Left renal pelvis (tissue), 4 donors: ENCODE measurements at places on chromosomes 6 and 20. TPM values are rescaled to one million over a fixed set of nuclear protein-coding genes. Genes with fewer than 3 reads are reported as not detected.

DNA sequence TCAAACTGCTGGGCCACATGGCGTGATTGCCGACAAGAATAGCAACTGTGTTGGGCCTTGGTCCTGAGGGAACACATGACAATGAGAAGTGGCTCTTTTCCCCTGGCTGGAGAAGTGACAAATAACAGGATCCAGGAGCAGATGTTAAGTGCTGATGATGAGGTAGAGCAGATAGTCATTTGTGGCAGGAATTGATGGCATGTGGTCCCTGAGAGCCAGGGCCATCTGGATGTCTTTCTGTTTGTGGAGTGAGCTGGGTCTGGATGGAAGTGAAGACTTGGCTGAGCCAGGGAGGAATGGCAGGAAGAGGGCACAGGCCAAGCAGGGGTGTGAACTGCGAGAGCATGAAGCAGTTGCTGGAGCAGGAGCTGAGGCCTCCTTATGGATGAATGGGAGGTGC lies 67.8 kb downstream of the SCAND1 start:
- DNase-seq, result no peak

The LST1 gene
- 5.1 TPM for polyA plus RNA-seq

- no peak for DNase-seq
These were observed 193.3 kb downstream of the SASH1 start for GRCh38 chr6:148535976-148536375.

DNA sequence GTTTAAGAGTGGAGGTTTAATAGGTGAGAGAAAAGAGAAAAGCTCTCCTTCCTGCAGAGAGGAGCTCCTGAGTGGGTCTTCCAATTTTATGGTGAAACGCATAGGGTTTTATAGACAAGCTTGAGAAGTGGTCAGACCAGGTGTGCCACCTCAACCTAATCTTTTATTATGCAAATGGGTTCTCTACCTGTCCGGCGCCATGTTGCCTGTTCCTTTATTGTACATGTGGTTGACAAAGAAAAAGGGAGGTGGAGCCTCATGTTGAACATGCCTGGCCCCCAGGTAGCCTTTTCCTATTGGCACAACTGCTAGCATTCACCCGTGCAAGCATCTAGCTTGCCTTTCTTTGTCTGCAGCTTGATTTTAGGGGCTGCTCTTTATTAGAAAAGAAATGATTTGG lies 115.9 kb upstream of the F13A1 start:
- DNase-seq, result no peak

- no peak for DNase-seq
These were observed 472.3 kb upstream of the CITED2 start for GRCh38 chr6:139846538-139847456.

DNA sequence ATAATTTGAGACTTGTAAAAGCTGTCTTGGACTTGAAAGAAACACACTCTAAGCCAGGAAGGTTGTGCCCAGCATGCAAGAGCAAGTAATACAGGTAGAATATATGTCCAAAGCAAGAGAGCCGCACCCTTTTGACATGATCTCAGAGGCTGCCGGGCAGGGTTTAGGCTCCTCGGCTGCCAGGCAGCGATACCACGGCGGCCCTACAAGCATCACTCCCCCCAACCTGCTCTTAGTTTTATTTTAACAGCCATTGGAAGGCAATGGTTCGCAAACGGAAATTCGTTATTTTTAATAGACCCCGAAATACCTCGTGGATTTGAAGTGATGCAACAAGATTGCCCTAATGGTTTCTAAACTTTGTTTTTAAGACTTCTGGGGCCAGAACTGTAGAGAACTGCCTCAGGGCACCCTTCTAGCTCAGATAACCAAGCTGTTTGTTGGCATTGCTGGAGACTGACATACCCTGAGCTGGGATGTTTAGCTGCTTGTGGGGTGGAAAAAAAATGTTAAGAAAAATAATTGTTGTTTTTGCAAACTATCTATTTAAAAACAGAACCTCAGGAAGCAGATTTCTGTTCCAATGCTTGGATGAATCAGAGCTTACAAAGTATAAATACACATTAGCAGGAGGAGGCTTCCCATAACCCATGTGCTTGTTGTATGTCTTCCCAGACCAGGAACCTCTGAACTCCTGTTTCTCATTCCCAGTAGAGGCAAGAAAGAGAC lies 39.0 kb downstream of the JAG1 start:
- DNase-seq, result no peak

The GSTA4 gene
- 103 TPM for polyA plus RNA-seq

The OXT gene
- polyA plus RNA-seq, result not detected

DNA sequence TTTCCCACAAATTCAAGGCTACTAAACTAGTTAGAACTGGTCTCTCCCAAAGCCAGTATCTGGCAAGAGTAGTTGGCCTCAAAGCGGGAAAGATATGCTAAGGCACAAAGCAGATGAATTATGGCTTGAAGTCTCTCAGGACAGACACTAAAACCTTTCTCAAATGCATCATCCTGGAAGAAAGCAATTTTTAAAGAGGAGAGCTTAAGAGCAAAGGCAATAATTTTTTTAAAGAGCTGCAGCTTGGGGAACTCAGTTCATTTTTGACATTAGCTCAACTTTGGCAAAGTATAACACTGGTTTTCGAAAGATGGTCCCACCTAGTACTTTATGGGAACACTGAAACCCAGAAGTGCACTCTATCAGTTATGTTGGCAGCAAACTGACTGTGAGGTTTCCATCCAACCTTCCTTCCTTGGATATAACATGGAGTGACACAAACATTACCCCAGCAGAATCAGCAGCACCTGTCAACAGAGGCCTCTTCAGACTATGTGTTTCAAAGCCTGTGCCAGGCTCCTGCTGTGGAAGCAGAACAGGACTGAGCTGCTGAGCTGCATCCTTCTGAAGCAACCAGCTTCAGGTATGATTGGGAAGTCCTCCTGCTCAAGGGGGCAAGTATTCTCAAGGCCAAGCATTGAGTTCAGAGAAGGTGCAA lies 852.3 kb upstream of the HS3ST5 start:
- DNase-seq, result no peak
